Activated CD8-positive, alpha-beta T cell treated with anti-CD3 and anti-CD28 coated beads, Interleukin-2, amount 10 ng/mL, durations not matched to agents 7 days and 5 days (primary cell): ENCODE measurements at places on chromosomes 4 and X. TPM values are rescaled to one million over a fixed set of nuclear protein-coding genes. Genes with fewer than 3 reads are reported as not detected.

DNA sequence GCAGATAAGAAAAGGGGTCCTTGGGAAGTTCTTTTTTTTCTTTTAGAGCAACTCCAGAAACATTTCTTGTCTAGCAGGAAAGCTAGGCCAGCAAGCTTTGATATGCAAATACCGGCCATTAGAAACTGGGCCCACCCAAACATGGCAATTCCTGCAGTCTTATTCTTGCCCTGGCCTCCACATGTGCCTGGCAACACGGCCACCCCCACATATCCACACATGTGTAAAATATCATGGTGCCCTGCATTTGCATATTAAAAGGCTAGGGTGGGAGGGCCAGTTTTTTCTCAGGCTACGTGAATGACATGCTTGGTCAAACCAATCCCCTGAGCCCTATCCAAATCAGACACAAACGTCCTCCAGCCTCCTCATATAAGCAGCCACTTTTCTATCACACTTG is 171.7 kb upstream of the ZCCHC13 start:
- no peak for DNase-seq

- no peak for DNase-seq
These were observed 41.6 kb upstream of the MTNR1A start for GRCh38 chr4:186596850-186597390.

DNA sequence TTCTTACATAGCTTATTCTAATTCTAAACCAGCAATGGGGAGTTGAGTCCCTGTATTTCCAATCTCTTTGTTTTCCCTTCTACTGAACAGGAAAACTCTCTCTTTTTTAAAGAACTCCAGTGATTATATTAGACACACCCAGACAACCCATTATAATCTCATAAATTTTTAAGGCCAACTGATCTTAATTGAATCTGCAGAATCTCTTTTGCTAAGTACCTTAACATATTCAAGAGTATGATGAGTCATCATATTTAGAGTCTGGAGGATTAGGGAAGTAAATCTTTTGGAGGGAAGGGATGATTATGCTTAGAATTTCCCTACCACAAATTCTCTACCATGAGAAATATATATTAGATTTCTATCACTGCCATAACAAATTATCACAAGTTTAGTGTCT is 705.1 kb downstream of the CENPC start:
- no peak for DNase-seq

DNA sequence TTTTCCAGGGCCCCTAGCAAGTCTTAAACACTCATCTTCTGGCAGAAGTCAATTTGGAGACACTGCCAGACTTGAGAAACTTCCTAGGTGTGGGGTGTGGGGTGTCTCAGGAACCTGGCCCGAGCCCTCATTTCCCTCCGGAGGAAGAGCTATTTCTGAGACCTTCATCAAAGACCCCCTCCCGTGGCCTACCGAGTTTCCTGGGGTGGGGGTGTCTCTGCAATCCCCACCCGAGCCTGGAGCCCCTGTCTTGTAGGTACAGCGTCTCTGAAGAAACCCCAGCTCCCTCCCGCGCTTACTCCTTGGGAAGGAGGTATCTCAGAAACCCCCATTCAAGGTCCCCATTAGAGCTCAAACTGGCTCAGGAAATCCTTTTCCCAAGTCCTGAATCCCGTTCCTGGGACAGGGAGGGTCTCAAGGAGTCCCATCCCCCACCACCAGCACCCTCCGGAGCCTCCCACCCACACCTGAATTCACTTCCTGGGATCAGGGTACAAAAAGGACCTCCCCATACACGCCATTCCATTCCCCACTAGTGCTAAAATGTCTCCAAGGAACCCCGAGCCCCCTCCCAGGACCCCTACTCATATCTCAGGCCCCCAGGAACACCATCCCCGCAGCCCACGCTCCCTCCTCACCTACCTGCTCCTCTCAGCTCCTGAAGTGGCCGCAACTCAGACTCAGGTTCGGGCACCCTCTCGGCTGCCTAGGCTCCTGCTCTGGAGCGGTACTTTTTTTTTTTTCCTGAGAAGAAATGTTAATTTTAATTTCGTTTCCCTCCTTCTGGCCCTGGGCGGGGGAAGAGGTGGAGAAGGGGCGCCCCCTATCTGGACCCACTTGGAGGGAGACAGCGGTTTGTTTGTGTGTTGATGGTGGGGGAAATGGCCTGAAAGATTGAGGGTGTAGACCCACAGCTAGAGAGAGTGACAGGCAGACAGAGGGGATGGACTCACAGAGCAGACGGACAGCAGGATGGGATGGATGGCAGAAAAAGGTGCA is 1.1 kb downstream of the SLC38A5 start:
- peak; percentile 64 for DNase-seq

GRCh38 chr4:38857354-38858096 is 908 bp upstream of the TLR6 start:
- DNase-seq: peak; percentile 33

DNA sequence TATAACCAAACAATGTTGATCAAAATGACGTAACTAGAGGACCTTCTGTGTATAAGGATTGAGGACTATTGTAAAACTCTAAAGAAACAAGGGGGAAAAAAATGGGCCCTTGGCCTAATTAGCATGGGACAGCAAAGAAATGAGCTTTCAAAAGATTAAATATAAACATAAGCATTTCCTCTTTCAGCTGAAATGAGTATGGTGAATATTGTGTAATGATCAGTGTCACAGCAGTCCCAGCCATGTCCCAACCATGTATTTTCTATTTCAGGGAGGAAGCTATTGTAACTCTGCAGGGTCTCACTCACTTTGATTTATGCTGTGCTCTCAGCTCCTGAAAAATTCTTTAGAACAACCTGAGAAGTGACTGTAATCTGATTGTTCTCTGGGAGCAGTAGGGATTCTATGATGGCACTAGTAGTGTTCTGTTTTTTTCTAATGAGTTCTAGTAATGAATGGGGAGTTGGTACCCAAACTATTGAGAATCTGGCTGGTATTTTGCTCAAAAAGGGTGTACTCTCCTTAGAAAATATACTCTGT is 25.8 kb downstream of the ANXA10 start:
- no peak for DNase-seq

- DNase-seq: no peak
These were observed 295.8 kb upstream of the SLC7A11 start for GRCh38 chr4:138537731-138538490.

GRCh38 chr4:119785963-119786362 is 157.4 kb upstream of the PDE5A start:
- no peak for DNase-seq

GRCh38 chrX:1453951-1454785 is 1.5 kb upstream of the ASMTL start:
- DNase-seq: peak; percentile 93

DNA sequence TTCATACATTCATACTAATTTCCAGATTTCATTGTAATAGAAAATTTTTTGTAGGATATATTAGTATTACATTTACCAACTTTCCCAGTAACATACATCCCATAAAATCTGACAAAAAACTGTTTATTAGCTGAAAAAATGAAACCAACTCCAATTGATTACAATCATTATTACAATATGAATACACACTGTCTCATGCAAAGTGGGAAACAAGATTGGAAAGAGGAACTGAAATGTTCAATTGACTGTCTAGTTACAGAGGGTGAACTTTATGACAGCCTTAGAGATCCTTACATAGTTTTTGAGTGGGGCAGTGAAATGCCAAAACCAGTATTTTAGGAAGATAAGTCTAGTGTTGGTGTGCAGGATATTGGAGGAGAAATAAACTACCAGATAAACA is 2.3 kb upstream of the AMBN start:
- DNase-seq: no peak

- no peak for DNase-seq
These were observed 940.9 kb downstream of the FSTL5 start for GRCh38 chr4:161222889-161223288.

- DNase-seq: no peak
These were observed 638.4 kb downstream of the IL1RAPL1 start for GRCh38 chrX:29225670-29226069.

DNA sequence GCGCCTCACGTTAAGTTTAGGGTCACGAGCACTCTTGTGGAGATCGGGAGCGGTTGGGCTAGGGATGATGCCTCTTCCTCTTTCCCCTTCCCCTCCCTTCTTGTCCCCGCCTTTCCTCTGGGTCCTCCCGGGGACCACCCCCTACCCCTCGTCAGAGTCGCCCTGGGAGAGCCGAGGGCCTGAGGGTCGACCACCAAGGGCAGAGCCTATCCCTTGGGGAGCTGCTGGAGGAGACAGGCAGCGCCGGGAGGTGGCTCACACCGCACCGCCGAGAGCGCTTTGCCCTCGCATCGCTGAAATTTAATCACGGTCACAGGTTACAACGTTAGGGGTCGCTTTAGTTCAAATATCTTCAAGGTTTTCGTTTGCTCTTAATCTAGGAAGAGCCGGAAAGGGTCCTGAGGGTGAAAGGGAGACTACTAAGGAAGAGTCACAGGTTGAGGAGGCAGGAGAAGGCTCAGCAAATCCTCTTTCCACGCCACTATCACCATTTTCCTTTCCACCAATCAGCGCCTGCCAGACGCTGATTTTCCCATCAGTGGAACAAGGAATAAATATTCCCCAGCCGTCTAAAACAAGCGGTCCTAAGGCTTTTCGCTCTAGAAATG is 528 bp upstream of the SNCA start:
- peak; percentile 52 for DNase-seq

DNA sequence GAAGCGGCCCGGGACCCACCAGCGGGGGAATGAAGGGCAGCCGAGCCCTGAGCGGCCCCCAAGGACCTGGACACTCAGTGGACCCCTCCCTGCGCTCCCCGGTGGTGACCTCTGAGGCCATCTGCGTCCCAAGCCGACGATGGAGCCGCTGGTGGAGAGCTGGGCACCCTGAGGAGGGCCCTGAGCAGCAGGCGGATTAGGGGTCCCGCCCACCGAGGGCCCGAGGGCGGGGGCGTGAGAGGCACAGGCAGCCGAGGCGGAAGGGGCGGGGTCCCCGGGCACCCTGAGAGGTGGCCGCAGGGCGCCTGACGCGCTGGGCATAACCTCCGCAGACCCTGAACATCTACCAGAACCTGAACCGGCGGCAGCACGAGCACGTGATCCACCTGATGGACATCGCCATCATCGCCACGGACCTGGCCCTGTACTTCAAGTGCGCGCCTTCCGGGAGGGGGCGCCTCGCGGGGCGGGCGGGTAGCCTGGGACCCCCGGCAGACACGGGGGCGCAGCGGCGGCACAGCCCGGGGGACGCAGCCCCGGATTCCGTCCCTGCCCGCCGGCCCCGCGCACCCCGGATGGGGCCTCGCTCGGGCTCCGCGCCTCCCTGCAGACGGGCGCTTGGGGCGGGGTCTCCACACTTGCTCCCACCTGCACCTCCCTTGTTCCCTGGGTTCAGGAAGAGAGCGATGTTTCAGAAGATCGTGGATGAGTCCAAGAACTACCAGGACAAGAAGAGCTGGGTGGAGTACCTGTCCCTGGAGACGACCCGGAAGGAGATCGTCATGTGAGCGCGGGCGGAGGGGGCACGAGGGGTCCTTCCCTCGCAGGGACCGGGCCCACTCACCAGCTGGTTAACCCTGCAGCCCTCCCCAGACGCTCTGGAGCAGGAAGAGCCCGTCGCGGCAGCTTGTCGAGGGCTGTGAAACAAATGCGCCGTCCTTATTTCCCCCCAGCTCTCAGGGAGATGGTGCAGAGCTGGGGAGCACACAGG is 10.3 kb downstream of the ATP5ME start:
- peak; percentile 85 for DNase-seq

DNA sequence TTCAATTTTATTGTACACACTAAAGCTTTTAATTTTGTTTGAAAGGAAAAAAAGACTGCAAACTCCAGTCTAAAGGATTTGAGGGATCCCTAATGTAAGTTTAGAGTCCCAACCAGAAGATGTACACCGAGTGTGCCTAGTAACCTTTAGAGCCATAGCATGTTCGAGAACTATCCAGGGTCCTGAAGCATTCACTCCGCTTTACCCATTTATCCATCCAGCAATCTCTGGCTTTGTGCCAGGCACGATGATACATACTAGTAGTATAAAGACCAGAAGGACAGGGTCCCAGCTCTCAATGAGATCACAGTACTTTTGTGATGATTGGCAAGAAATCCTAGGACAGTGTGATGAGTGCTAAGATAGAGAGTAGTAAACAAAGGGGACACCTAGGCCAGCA is 168.7 kb downstream of the STK32B start:
- DNase-seq: no peak

DNA sequence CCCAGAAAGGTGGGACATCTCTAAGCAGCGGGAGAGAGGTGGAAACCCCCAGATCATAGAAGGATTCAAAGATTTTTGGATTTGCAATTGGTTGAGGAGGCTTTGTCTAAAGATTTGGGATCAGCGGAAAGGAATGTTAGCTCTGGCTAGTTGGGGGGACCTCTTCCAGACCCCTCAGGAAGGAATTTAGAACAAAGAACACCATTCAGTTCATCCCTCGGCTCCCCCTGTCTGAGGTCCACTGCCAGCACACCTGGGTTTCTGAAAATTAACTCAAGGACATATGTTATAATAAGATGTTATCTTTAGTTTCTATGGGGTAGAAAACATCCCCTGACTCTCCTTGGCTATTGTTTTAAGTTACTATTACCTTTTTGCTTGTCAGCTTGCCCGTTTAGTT is 163.6 kb downstream of the CEP135 start:
- DNase-seq: no peak

GRCh38 chr4:55615008-55615407 is 21.1 kb downstream of the NMU start:
- DNase-seq: no peak

DNA sequence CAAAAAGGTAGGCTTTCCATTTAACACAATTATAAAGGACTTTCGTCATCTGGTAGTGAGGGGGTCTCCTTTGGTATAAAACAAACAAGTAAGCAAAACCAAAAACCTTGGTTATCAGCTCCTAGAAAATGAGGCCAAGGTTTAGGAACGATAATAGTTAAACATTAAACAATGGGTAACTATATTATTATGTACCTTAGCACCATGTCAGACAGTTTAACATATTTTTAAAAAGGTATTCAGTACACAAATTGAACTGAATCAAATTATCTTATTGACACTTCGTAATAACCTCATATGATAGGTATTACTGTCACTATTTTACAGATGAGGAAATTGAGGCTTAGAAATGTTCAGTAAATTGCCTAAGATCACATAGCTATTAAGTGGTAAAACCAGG is 32.1 kb upstream of the RAB9B start:
- DNase-seq: no peak

GRCh38 chr4:32778025-32778424 is 2057.9 kb downstream of the PCDH7 start:
- DNase-seq: no peak

DNA sequence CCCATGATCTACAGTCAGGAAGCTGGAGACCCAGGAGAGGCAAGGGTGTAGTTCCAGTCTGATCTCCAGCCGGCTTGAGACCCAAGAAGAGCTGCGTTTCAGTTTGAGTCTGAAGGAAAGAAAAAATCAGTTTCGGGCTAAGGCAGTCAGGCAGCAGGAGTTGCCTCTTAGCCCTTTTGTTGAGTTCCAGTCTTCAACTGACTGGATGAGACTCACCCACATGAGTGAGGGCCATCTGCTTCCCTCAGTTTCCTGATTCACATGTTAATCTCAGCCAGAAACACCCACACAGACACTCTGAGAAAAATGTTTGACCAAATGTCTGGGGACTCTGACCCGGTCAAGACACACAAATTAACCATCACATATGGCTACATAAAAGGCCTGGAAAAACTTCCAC is 73.6 kb upstream of the ELOVL6 start:
- DNase-seq: no peak

The PAGE1 gene
- not detected for total RNA-seq

The P2RY4 gene
- total RNA-seq: 0.45 TPM

The ODAPH gene
- total RNA-seq: not detected

The TRPC5OS gene
- total RNA-seq: not detected

The BEND4 gene
- total RNA-seq: 0.37 TPM

The FRAS1 gene
- 0.08 TPM for total RNA-seq

The GRIA3 gene
- total RNA-seq: not detected

The RPL34 gene
- total RNA-seq: 1,097 TPM

The IL9R gene
- total RNA-seq: 66.8 TPM

The MID2 gene
- total RNA-seq: 1.7 TPM

The ADH1C gene
- total RNA-seq: not detected

The SHOX gene
- not detected for total RNA-seq

The ADH7 gene
- total RNA-seq: not detected
